NCI-H187 treated with DMSO at 0.1 percent for 48 hours (cell line): ENCODE measurements at places on chromosomes 5 and 9.

- no peak for DNase-seq
These were observed 177.3 kb upstream of the HMHB1 start for GRCh38 chr5:143634689-143635088.

- no peak for DNase-seq
These were observed 13.8 kb downstream of the ACO1 start for GRCh38 chr9:32398207-32398606.

- no peak for DNase-seq
These were observed 108.9 kb upstream of the LHFPL2 start for GRCh38 chr5:78757269-78758053.

DNA sequence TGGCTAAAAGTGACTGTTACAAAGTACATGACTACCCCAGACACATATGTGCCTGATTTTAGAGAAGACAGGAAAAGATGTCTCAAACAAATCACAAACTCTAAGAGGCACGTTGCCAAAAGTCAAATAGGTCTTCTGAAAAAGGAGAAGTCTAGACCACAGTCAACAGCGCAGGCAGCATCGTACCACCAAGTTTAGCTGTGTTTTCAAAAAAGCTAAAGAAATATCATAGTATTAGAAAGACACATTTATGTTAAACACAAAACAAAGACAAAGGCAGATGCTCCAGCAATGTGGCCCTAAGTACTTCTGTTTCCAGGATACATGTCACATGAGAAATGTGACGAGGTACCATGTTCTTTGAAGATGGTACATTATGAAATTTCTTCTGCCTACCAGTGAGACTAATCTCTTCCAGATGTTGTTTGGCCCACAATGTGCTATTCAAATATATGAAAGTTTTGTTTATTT, 43.5 kb downstream of the LPAR1 start:
- DNase-seq: no peak

DNA sequence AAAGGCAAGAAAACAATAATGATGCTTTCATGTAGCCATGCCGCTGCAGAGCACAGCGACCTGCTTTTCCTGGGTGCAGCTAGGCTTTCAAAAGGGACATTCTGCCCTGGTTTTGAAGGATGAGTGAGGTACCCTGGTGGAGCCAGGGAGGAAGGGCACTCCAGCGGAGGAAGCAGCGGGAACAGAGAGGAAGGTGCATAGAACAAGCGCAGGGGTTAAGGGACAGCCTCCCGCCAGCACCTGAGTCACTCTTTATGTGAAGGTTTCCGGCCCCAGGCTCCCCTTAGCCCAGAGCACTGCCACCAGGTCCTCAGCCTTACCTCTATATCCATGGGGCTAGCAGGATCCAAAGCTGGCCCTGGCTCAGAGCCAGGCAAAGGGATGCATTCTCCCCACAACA, 221.1 kb downstream of the CDK5RAP2 start:
- no peak for DNase-seq

DNA sequence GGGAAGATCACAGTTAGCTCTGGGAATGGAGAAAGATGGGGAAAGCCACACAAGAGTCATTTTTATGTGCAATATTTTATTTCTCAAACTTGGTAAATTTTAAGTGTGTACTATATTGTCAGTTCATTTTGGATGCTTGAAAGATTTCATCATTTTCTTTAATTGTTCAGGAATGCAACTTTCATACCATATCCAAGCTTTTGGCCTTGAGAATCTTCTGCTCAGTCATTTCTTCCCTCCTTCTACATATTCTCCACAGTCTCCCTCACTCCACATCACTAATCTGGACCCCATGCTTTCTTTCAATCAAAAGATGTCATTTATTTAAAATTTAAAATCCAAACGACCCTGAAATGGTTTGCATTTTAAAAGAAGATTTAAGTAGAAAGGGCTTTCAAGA, 135.4 kb downstream of the FAM114A2 start:
- DNase-seq: no peak

- DNase-seq: no peak
These were observed 840.4 kb upstream of the WWC1 start for GRCh38 chr5:167451076-167451475.

GRCh38 chr5:61010467-61011454, 65.8 kb downstream of the NDUFAF2 start:
- DNase-seq: no peak

- DNase-seq: no peak
These were observed 89.9 kb downstream of the SEMA5A start for GRCh38 chr5:9455826-9456434.

DNA sequence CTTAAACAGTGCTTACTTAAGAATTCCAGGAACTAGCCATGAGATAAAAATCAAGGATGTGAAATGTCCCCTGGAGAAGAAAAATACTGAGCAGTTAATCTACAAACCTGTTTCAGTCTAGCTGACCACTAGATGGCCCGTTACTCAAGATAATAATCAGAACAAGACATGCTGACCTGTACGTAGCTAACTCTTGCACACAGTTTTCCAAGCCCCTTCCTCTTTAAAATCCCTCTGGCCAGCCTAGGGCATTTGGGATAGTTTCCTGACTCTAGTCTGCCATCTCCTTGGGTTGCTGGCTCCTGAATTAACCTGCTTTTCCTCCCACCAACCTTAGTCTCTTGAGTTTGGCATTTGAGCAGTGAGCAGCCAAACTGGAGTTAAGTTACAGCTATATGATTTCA, 59.2 kb upstream of the TRAF1 start:
- no peak for DNase-seq

- DNase-seq: no peak
These were observed 4.8 kb downstream of the HK3 start for GRCh38 chr5:176894298-176894697.

- DNase-seq: no peak
These were observed 18.7 kb downstream of the CPLX2 start for GRCh38 chr5:175889910-175890684.

DNA sequence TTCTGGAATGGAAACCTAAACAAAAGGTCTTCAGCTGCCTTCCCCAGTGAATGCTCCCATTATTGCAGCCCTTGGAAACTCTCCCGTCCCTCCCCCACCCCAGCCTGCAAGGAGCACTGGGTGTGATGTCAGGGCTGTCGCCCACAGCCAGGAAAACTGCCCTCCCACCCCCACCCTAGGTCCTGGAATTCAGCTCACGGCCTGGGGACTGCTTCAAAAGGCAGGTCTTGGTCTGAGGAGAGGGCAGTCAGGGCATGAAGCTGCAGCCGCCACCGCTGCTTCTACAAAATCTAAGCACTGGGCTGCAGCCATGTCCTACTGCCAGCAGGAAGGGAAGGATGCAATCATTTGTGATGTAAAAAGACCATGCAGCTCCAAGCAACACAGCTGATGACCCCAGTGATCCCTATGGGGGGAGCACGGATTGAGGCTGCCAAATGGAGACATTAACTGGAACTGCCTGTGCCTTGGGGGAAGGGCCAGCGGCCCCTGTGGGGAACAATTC, 11.4 kb downstream of the GRHPR start:
- no peak for DNase-seq

DNA sequence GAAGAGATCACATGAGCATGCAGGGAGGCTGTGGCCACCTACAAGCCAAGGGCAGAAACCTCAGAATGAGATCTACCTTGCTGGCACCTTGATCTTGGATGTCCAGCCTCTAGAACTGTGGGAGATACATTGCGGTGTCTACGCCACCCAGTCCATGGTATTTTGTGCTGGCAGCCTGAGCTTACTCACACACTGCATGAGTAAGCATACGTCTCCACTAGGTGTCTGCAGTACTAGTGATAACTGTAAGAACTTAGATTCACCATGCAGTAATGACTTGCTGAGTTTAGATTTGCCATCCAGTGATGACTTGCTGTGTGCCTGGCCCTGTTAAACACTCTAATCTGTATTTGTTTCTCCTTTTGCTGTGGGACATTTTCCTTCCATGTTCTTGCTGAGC, 417.7 kb downstream of the GADD45G start:
- no peak for DNase-seq

- DNase-seq: no peak
These were observed 190.6 kb upstream of the GRIA1 start for GRCh38 chr5:153299891-153300290.

DNA sequence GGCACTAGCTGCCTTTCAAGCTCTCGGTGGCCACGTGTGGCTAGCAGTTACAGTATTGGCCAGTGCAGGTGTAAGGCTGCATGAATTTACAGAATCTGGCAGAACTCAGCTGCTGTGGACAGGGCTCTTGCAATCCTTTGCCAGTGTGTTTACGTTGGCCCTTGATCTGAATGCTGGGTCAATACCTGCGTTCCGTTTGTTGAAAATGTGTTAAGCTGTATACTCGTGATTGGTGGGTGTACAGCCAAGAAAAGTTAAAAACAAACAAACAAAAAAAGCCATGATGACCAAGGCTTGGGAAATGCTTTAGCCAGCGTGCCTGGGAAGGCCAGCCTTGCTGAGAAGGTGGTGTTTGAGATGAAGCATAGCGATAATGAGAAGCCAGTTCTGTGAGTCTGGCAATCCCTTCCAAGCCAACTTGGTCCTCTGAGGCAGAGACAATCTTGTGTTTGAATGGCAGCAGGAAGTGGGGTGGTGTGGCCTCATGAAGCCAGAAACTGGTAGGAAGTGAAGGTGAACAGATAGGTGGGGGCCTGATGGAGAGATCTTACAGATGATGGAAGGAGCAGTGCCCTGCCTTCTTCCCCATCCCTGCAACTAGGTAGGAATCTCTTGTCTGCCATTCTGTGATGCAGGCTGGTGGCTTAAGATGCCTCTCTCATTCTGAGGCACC, 820 bp upstream of the CFAP90 start:
- no peak for DNase-seq

GRCh38 chr5:26024774-26025173, 1013.6 kb downstream of the CDH9 start:
- no peak for DNase-seq

GRCh38 chr9:14156046-14156445, 157.9 kb downstream of the NFIB start:
- no peak for DNase-seq

DNA sequence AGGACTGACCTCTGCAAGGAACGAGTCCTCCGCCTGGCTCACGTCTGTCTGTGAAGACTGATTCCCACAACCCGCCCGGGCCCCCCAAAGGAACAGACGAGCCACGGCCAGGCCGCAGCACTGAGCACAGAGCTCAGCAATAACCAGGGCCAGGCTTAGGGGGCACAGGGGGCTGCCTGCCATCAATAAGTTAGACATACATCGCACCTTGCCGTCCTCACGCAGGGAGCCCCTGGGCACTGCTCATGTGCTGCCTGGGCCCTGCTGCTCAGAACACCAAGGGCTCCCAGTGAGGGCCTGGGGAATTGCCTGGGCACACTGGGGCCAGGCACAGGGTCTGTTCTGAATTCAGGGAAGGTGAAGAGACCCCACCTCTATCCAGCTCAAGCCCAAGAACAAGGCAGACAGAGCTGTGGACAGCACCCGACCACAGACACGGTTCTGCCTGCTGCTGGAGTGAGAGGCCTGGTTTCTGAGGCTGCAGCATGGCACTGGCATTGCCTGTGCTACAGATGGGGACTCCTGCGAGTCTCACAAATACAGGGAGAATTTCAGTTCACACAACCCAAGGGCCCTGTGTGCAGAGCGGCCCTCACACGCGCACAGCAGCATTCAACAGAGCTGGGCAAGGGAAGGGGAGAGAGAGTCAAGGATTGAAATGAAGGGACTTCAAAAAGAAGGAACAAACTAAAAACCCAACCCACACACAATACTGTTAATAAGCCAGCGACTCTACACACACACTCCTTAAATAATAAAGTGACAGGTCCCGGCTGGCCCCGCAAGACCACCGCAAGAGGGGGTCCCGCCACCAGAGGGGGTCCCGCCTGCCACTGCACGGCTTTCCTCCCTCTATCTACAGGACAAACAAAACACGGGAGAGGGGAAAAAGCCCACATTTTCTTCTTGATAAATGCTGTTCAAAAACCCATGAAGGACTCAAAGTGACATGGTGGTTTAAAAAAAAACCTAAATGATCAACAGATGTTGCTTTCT, 32.0 kb downstream of the PRRT1B start:
- DNase-seq: no peak

DNA sequence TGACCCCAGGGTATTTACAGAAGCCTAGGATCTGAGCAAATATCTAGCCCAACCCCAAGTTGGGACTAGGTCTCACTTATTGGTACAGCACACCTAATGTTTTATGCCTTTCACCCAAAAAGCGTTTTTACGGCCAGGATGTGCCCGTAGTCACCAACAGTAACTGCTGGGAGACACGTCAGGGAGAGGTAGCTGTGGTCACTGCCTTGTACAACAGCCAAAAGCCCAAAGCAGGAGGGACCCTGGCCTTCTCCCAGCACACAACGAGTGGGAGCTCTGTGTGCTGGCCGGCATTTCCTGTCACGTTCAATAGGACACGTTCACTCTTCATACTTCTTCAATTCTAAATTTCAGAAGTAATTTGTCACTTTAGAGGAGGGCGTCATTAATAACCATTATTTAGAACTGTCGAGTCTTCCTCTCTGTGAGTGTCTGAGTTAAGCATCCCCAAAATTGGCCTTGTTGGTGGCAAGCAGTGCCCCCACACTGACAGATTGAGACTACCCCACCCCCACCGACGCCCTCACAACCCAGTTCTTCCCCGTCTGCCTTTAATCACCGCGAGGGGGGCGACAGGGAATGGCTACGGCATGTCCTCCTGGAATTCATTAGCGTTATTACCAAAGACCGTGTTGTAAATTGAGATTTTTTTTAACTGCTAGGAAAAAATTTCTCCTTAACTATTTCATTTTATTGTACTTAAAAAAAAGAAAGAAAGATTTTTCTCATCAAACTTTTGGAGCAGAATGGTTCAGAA, 80.7 kb downstream of the MVB12B start:
- no peak for DNase-seq

DNA sequence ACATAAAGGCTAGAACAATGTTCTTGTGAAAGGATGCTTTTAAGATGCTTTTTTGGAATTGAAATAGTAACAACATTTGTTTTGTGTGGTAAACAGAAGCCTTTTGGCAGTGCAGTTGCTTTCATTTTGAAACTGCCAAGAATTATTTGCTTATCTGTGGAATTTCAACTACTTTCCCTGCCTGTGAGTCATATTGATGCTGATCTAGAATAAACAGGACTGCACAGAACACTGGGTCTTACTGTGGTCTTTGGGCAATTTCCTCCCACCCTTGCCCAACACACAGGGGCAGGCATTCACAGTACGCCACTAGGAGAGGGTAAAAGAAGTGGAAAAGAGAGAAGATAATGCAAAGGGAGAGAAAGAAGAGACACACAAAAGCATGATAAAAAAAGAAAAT, 483.7 kb downstream of the ELAVL2 start:
- DNase-seq: no peak

GRCh38 chr9:95444160-95444559, 72.6 kb downstream of the PTCH1 start:
- no peak for DNase-seq

GRCh38 chr9:13705373-13705772, 425.9 kb upstream of the MPDZ start:
- DNase-seq: no peak

DNA sequence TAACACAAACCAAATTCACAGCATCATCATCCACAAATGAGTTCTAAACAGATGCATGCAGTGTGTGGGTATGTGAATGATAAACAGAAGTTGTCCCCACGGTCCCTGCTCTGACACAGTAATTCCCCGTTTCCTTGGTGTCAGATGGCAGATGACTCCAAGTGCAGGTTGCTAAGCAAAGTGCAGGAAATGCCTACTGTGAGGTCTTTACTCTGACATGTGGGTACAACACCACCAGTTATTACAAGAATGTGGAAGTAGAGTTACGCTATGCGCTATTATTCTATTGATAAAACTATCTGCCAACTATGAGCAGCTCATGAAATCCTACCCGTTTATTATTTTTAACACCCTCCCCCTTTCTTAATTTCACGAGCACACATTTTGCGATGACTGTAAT, 448.9 kb downstream of the BNC2 start:
- no peak for DNase-seq
